GM23248 (cell line): ENCODE measurements at places on chromosomes 3 and 15. TPM values are rescaled to one million over a fixed set of nuclear protein-coding genes. Genes with fewer than 3 reads are reported as not detected.

CACNA2D2 gene
- not detected in 2 replicates for total RNA-seq

HPS3 gene
- 14.5 and 19.7 TPM in 2 replicates for total RNA-seq

SLC22A14 gene
- total RNA-seq: not detected in 2 replicates

RHOV gene
- not detected in 2 replicates for total RNA-seq

ERICH6 gene
- not detected in 2 replicates for total RNA-seq

FBXW12 gene
- total RNA-seq: not detected in 2 replicates

THSD4 gene
- 50.6 and 58.9 TPM in 2 replicates for total RNA-seq

TMIE gene
- 0.11 TPM in 1 of 2 replicates, not detected in the other for total RNA-seq

BMF gene
- 1.1 and 2.7 TPM in 2 replicates for total RNA-seq

CISH gene
- total RNA-seq: 1.0 and 1.1 TPM in 2 replicates

GOLGA6L24 gene
- not detected in 2 replicates for total RNA-seq

FGF12 gene
- total RNA-seq: not detected in 2 replicates

TTC23 gene
- total RNA-seq: 18.6 and 21.0 TPM in 2 replicates

GRCh38 chr3:122063908-122064307, 8.7 kb downstream of the CD86 start:
- no peaks in the 10 kb centered on the region for H3K36me3 ChIP-seq
- no peak overlapping the region for H3K27ac ChIP-seq
- no peaks in the 10 kb centered on the region for H3K4me1 ChIP-seq

DNA sequence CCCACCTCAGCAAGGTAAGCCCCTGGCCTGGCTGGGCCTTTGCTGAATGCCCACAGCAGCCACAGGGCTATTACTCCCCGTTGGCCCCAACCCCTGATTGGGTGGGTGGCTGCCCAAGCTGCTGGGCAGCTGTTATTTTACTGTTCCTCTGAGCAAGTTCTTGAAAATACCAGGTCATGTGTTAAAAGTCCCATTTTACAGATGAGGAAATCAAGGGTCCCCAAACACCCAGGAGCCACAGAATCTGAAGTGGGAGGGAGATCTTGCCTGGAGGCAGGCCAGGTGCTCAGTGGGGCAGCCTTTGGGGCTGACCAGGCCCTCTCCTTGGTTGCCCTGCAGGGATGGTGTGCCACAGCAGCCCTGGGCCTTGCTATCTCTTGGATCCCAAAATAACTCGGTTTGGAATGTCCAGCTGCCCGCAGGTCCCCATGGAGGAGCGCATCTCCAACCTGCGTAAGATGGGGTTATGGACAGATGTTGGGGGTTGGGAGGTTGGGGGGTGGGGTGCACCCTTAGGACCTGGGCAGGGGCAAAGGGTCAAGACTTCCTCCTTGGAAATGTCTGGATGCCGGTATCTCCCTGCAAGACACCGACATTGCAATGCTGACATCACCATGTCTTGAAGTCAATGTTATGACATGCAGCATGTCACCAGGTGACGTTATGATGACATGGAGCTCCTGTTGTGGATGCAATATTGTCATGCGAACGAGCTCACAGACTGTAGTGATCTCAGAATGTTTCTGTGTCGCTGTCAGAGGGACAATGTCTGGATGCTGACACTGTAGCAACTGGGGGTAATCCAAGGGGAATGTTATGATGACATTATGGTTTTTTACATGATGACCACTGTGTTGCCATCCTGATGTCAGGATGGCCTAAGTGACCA, 13.3 kb upstream of the CSPG4 start:
- H3K27me3 ChIP-seq: no peaks in the 10 kb centered on the region
- no peak overlapping the region for H3K4me3 ChIP-seq
- no peak overlapping the region for H3K27ac ChIP-seq
- H3K4me1 ChIP-seq: no peaks in the 10 kb centered on the region
- DNase-seq: peak; percentile 23

DNA sequence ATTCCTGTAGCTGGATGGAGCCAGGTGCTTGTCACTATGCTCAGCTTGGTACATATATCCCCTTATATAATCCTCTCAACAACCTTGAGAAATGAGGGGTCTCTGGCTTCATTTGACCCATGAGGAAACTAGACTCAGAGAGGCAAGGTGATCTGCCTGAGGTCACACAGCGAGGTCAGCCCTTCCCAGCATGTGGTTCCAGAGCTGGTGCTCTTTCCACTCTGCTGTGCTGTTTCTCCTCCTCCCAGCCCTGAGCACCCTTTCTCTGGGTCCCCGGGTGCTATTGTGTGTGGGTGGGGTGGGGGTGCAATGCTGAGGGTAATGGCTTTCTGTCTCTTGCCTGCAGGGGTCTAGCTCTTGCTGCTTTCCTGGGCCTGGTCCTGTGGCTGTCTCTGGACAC, 19.3 kb downstream of the SLC28A1 start:
- H3K4me1 ChIP-seq: no peaks in the 10 kb centered on the region
- H3K27ac ChIP-seq: no peak overlapping the region
- H3K4me3 ChIP-seq: no peak overlapping the region
- DNase-seq: no peak
- no peaks in the 10 kb centered on the region for H3K27me3 ChIP-seq

- H3K4me1 ChIP-seq: peaks cover 9% of the 10 kb centered on the region; the same call in 1 of the 2 replicates
- no peak overlapping the region for H3K27ac ChIP-seq
- H3K36me3 ChIP-seq: no peaks in the 10 kb centered on the region
- no peak for DNase-seq
- no peaks in the 10 kb centered on the region for H3K27me3 ChIP-seq
These were observed 535.1 kb upstream of the NR2F2 start for GRCh38 chr15:95795386-95795785.

- peaks cover 63% of the 10 kb centered on the region for H3K4me1 ChIP-seq
- H3K27ac ChIP-seq: no peak overlapping the region
- no peak overlapping the region for H3K4me3 ChIP-seq
- DNase-seq: no peak
- H3K36me3 ChIP-seq: no peaks in the 10 kb centered on the region
These were observed 13.1 kb upstream of the ALCAM start for GRCh38 chr3:105353485-105354161.

DNA sequence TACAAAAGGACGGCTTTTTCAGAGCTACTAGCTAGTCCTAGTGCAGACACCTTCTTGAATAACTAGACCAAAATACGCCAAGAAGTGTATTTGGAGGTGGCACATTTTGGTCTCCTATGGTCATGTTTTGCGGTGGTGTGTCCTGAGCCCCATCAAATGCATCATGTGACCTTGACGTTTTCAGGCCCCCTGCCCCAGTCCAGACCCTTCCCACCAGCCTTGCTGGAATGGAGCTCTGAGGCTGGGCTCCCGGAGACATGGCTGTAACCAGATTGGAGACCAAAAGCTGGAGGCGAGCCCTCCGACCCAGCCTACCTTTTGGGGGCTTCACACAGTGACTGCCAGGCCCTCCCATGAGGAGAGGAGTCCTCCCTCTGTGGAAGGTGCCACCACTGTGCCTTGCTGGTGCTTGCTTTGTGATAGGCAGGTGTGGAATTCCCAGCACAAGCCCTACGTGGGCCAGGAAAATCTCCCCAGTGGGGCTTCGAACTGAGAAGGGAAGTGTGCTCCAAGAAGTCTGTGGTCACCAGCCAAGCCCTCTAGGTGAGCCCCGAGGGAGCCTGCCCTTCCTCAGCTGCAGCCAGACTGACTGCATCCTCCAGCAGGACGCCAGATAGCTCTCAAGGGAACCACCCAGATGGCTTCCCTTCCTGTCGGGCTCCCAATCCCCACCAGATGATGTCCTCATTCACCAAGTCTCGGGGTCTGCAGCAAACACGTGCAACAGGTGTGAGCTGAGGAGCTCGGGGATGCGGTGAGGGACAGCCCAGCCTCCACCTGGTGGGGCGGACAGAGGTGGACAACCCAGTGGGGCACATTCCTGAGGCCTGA, 126.2 kb downstream of the ASB7 start:
- H3K36me3 ChIP-seq: no peaks in the 10 kb centered on the region
- DNase-seq: no peak
- no peak overlapping the region for H3K27ac ChIP-seq
- no peak overlapping the region for H3K4me3 ChIP-seq

- no peak overlapping the region for H3K4me3 ChIP-seq
- peak; percentile 64 for DNase-seq
- H3K4me1 ChIP-seq: peaks cover 30% of the 10 kb centered on the region
- no peaks in the 10 kb centered on the region for H3K36me3 ChIP-seq
- H3K27me3 ChIP-seq: no peaks in the 10 kb centered on the region
These were observed 404.6 kb upstream of the C2CD4B start for GRCh38 chr15:62569460-62570404.

GRCh38 chr3:125679258-125679657, 84.0 kb upstream of the OSBPL11 start:
- no peaks in the 10 kb centered on the region for H3K4me1 ChIP-seq
- no peak for DNase-seq
- no peak overlapping the region for H3K27ac ChIP-seq
- no peaks in the 10 kb centered on the region for H3K36me3 ChIP-seq
- no peaks in the 10 kb centered on the region; the same call in 1 of the 2 replicates for H3K27me3 ChIP-seq

DNA sequence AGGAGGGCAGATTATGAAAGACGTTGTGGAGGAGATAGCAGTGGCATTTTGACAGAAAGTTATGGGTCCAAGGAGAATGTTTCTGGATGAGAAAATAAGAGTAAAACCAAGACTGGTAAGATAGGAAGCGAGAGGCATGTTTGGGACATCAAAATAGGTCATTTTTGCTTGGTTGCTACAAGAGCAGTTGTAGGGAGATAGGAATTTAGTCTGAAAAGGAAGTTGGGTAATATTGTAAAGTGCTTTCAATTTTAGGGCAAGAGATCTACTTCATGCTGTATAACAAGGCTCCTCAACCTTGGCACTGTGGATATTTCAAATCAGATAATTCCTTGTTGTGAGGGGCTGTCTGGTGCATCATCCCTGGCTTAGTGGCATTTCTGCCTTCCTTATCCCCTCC, 118.0 kb upstream of the DPH6 start:
- no peak overlapping the region for H3K27ac ChIP-seq
- H3K27me3 ChIP-seq: no peaks in the 10 kb centered on the region
- DNase-seq: no peak
- H3K36me3 ChIP-seq: no peaks in the 10 kb centered on the region
- H3K4me1 ChIP-seq: peaks cover 10% of the 10 kb centered on the region

GRCh38 chr3:97691354-97691753, 73.2 kb upstream of the ARL6 start:
- H3K4me3 ChIP-seq: no peak overlapping the region
- H3K27me3 ChIP-seq: no peaks in the 10 kb centered on the region
- H3K36me3 ChIP-seq: no peaks in the 10 kb centered on the region
- H3K4me1 ChIP-seq: no peaks in the 10 kb centered on the region
- DNase-seq: no peak

DNA sequence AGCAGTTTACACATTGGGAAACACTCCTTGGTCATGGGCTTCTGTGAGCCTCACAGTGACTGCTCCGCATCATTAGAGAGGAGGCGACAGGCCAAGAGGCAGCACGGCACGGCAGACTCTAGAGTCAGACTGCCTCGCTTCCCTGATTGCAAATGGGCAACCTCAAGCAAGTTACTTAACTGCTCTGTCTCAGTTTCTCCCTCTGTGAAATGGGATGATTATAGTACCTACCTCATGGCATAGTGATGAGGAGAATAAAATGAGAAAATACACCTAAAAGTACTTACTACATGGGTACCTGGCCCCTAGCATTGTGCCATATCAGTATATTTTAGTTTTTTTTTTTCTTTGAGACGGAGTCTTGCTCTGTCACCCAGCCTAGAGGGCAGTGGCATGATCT, 4.0 kb upstream of the RCCD1 start:
- no peak overlapping the region for H3K27ac ChIP-seq
- H3K4me1 ChIP-seq: peaks cover 5% of the 10 kb centered on the region; the same call in 1 of the 2 replicates
- H3K27me3 ChIP-seq: no peaks in the 10 kb centered on the region

- DNase-seq: no peak
- H3K36me3 ChIP-seq: no peaks in the 10 kb centered on the region
- no peak overlapping the region for H3K27ac ChIP-seq
- H3K4me1 ChIP-seq: peaks cover 12% of the 10 kb centered on the region
- H3K4me3 ChIP-seq: no peak overlapping the region
These were observed 44.6 kb downstream of the GASK1A start for GRCh38 chr3:43023746-43024145.

- no peak overlapping the region for H3K27ac ChIP-seq
- DNase-seq: no peak
- peaks cover 12% of the 10 kb centered on the region for H3K4me1 ChIP-seq
- no peaks in the 10 kb centered on the region for H3K27me3 ChIP-seq
These were observed 249.3 kb upstream of the THBS1 start for GRCh38 chr15:39331584-39331983.

DNA sequence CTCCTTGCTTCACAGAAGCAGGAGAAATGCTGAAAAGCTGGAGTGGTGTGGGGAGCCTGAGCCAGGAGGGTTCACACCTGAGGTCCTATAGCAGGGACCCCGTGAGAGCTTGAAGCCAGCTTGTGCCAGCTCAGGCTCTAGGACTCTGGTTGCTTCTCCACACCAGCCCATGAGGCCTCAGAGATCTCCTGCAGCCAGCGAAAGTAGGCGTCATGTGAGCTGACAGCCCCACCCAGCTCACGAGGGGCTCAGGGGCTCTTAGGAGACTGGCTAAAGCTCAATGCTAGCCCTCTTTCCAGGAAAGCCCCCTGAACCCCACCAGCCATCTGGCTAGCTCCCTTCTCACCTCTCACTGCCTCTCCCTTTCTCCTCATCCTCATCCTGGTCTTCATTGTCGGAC, 16.9 kb upstream of the CPEB1 start:
- no peak for DNase-seq
- H3K27ac ChIP-seq: no peak overlapping the region
- H3K36me3 ChIP-seq: no peaks in the 10 kb centered on the region
- no peak overlapping the region for H3K4me3 ChIP-seq
- H3K4me1 ChIP-seq: no peaks in the 10 kb centered on the region
- H3K27me3 ChIP-seq: no peaks in the 10 kb centered on the region

GRCh38 chr3:141804778-141805639, 41.8 kb downstream of the GRK7 start:
- DNase-seq: no peak
- no peak overlapping the region for H3K4me3 ChIP-seq
- H3K36me3 ChIP-seq: no peaks in the 10 kb centered on the region
- peaks cover 4% of the 10 kb centered on the region; the same call in 1 of the 2 replicates for H3K27me3 ChIP-seq

GRCh38 chr3:55902221-55902900, 415.3 kb upstream of the WNT5A start:
- no peak for DNase-seq
- peaks cover 1% of the 10 kb centered on the region; the same call in 1 of the 2 replicates for H3K27me3 ChIP-seq

GRCh38 chr3:124628863-124629262, 101.4 kb upstream of the UMPS start:
- H3K4me1 ChIP-seq: no peaks in the 10 kb centered on the region
- H3K36me3 ChIP-seq: no peaks in the 10 kb centered on the region
- no peak for DNase-seq
- H3K27me3 ChIP-seq: peaks cover 12% of the 10 kb centered on the region

DNA sequence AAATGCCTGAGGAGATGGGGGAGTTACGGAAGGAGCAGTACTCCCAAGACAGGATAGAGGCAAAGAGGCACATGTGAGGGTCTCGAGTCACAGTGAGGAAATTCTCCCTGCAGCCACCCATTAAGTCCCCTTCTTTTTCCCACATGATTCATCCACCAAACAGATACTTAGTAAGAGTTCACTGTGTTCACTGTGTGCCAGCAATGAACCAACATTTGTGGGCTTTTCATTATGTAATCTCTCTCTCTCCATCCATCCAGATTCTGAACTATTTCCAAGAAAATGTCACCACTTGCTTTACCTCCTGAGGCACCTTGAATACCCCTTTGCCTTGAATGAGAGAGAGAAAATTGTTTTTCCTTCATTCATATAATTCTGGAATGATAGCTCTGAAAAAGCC, 24.6 kb upstream of the LRRFIP2 start:
- no peaks in the 10 kb centered on the region for H3K27me3 ChIP-seq
- peak; percentile 76 for DNase-seq
- H3K36me3 ChIP-seq: no peaks in the 10 kb centered on the region

- H3K27ac ChIP-seq: no peak overlapping the region
- no peak overlapping the region for H3K4me3 ChIP-seq
These were observed 585.9 kb downstream of the OTOL1 start for GRCh38 chr3:162082516-162082915.

- no peak overlapping the region for H3K4me3 ChIP-seq
- H3K4me1 ChIP-seq: peaks cover 14% of the 10 kb centered on the region
- no peaks in the 10 kb centered on the region for H3K36me3 ChIP-seq
- no peak for DNase-seq
These were observed 51.0 kb upstream of the MYZAP start for GRCh38 chr15:57540736-57541135.
